Stimulated activated CD8-positive, alpha-beta memory T cell treated with anti-CD3 and anti-CD28 coated beads, Interleukin-7, amount 100 ng/mL, for 1 hour (primary cell): ENCODE measurements at places on chromosomes 6 and 20.

DNA sequence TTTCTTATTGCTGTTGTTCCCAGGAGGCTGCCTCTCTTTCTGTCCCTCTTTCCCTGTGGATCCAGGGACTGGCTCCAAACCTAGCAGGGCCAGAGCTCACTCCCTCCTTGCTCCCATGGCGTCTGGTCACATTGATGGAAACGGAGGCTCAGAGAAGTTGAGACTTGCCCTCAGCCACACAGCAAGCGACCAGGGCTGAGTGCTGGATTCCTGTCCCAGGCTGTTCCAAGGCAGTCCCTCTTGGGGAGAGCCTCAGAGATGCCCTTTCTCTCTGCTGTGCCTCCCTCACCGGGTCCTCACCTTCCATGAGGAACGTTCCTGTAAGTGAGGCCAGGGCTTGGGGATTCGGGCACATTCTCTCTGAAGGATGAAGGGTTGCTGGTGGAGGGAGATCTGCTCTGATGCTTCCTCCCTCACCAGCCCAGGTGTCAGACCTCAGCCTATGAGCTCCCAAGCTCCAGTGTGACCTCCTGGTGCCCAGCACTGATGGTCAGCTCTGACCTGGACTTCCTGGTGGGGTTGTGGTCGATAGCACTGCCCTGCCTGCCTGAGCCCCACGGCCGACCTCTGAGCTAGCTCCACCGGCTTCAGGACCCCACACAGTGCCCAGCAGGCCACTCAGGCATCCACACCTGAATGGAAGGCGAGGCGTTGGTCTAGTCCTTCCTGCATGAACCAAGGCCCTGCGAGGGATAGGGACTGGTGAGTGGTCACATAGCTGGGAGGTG lies 26.8 kb downstream of the SUN5 start:
- no peak for DNase-seq

- no peak for DNase-seq
These were observed 11.5 kb upstream of the MUC22 start for GRCh38 chr6:30998785-30999184.

- no peak for DNase-seq
These were observed 55.6 kb downstream of the FAM120B start for GRCh38 chr6:170362121-170362520.

DNA sequence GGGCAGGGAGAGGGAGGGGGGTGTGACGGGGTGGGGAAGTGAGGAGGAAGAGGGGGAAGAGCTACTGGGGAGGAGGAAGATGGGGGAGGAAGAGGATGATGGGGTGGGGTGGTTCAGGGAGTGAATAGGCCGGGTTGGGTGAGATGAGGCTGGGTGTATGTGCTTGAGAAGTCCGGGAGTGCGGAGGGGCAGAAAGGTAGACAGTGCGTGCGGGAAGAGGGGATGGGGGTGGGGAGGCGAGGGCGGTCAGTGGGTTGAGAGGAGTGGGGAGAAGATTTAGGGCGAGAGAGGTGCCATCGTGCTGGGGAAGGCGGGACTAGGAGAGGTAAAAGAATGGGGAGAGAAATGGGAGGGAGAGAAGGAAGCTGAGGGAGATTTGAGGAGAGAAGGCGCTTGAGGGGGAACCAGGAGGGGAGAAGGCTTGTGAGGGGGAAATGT lies 30.9 kb upstream of the NOTCH4 start:
- DNase-seq, result no peak

- no peak for DNase-seq
These were observed 129.7 kb downstream of the FAXC start for GRCh38 chr6:99219788-99220187.

- DNase-seq, result no peak
These were observed 42.1 kb downstream of the GMDS start for GRCh38 chr6:2203264-2203663.

DNA sequence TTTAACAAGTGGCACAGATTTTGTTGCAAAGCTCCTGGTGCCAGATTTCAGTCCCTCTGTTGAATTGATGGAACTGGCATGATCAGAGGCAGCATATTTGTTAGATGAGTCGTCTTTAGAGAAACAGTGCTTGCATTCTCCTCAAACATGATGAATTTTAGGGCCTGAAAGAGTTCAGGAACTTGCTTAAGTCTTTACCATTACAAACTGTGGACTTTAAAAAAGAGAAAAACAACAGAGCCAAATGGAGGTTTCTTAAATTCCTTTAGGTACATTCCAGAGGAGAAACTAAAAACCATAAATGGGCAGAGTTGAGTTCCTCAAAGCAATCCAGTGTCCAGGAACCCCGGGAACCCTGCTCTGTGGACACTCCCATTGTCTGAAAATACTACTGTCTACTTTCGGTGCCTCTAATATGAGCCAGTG lies 2.5 kb downstream of the GTF2H5 start:
- no peak for DNase-seq

GRCh38 chr20:51450984-51451383 lies 91.5 kb downstream of the NFATC2 start:
- no peak for DNase-seq

- DNase-seq, result no peak
These were observed 47.4 kb upstream of the FAM83C start for GRCh38 chr20:35339636-35340035.

DNA sequence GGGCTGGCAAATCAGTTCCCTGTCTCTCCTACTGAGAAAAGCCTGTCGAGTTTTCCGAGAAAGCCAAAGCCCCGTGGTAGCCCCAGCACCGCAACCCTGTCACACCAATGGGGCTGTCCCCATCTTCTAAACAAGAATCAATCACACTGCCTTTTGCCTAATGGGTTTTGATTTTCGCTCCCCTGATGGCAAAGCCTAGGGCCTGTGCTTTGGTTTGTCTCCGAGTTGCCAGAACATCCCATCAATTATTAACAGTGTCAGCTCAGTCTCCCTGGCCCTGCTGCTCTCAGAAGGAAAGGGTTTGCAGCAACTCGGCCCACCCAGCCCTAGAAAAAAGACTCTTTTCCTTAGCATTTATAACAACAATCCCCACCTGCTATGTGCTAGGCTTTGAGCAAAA lies 4.2 kb downstream of the KCNB1 start:
- DNase-seq, result no peak

GRCh38 chr20:61844621-61845020 lies 221.1 kb downstream of the TAF4 start:
- no peak for DNase-seq

GRCh38 chr20:24361541-24361940 lies 107.9 kb upstream of the SYNDIG1 start:
- DNase-seq, result no peak

- no peak for DNase-seq
These were observed 31.4 kb downstream of the DCBLD1 start for GRCh38 chr6:117513778-117514365.

GRCh38 chr6:79246891-79247290 lies 12.4 kb upstream of the HMGN3 start:
- no peak for DNase-seq

- DNase-seq, result no peak
These were observed 37.7 kb upstream of the ZNFX1 start for GRCh38 chr20:49315580-49315979.

DNA sequence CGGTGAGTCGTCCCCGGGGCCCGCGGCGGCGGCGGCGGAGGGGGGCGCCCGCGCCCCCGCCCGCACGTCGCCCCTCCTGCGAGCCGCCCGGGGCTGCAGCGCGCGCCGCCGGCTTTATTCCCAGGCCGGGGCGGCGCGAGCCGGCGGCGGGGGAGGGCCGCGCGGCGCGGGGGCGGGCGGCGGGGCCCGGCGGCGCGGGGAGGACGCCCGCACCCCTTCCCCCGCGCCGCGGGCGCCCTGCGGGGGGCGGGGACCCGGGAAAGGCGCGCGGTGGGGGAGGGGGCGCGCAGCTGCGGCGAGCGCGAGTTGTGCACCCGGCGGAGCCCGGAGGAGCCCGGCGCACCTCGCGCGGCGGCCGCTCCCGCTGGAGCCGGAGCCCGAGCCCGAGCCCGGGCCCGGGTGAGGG lies 646 bp downstream of the HMGA1 start:
- DNase-seq, result no peak

GRCh38 chr6:168649209-168649608 lies 208.2 kb downstream of the SMOC2 start:
- no peak for DNase-seq

DNA sequence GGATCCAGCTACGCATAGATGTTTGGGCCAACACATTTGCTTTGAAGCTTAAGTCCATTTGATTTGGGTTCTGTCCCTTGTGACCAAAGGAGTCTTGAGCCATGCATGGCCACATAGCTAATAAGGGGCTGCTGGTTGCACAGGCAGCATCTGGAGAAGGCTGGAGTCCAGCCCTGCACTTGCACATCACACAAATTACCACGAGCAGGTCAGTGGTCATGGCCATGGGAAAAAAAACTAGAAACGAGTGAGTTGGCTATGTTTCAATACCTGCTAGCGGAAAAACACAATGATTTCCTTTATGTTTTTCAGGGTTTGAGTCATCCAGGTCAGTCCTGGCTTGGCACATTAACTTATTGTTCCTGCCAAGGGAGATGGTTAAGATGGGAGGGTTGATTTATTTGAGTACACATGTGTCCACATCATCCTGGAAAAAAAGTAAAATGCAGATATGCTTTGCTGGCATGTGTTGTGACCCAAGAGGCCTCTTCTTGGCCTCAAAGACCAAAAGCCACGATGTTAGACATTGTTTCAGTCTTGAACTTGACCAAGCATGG lies 5.6 kb upstream of the STX16 start:
- no peak for DNase-seq

DNA sequence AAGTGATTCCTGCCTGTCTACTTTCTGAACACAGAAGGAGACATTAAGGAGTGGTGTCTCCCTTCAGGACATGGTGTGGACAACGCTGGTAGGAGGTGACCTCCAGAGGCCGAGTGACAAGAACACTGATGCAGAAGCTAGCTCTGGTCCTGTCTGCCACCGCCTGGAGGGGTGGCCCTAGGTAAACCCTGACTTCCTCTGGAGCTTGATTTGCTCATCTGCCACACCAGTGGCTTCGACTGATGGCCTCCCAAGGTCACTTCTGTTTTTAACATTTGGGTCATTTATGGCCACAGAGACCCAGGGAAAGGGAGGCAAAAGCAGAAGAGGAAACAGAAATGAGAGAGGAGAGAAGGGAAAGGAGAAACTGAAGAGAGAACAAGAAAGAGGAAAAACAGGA lies 49.4 kb upstream of the SLC22A23 start:
- DNase-seq, result no peak

DNA sequence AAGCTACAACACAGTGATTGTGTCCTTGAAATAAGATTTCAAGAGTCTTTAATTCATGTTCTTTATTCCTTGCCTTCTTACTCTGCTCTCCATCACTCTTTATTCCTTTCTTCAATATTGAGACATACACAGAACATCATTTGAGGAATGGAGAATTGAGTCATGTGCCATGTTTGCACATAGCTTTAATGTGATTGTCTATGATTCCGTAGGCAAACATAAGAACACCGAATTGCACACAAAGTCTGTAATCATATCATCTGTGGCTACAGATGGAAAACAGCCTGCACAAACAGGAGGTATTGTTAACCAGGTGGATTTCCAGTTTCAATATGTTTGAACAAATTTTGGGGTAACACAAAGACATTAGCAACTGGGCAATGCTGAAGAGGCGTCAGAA lies 571.6 kb upstream of the GJE1 start:
- DNase-seq, result no peak

- no peak for DNase-seq
These were observed 59.1 kb upstream of the C20orf144 start for GRCh38 chr20:33602826-33603590.

DNA sequence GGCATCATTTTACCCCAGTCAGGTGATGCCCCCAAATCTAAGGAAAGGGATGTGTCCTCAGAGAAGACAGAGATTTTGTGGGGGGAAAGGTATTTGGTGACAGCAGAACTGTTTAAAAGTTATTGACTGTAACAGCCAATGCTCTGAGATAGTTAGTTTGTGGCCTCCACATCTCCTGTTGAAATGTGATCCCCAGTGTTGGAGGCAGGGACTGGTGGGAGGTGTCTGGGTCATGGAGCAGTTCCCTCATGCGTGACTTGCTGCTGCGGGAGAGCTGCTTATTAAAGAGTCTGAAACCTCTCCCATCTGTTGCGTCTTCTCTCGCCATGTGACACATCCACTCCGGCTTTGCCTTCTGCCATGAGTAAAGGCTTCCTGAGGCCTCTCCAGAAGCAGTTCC lies 282.8 kb upstream of the FOXQ1 start:
- DNase-seq, result no peak

GRCh38 chr6:148599967-148600426 lies 146.8 kb upstream of the UST start:
- no peak for DNase-seq

DNA sequence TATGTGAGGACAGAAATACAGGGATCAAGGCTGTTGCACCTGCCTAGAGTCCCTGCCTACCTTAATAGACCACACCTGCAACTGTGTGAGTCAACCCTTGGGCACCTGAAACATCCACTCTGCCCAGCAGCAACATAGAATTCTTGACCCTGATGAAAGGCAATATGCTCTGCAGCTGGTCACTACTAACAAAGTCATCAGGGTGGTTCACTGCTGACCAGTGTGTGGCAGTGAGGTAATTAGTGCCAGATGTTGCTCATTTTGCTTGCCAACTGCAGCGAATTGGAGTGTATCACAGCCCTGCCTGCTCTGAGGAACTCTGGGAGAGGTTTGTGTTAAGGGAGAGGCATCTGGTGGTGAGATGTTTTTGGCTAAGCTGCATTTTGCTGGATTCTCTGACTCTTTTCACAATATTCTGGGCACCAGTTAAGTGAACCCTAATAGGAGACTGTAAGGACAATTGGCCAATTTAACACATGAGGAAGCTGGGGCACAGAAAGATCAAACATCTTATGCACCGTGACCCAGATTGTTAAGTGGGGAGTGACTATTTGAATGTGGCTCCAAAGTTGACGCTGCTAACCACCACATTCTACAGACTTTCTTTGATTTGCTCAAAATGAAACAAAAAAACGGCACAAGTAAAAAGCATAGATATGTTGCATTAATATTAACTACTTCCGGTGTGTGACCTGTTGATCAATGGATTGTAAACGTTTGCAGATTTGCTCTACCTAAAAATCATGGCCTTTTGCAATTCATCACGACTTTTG lies 61.9 kb upstream of the OPRM1 start:
- DNase-seq, result no peak

DNA sequence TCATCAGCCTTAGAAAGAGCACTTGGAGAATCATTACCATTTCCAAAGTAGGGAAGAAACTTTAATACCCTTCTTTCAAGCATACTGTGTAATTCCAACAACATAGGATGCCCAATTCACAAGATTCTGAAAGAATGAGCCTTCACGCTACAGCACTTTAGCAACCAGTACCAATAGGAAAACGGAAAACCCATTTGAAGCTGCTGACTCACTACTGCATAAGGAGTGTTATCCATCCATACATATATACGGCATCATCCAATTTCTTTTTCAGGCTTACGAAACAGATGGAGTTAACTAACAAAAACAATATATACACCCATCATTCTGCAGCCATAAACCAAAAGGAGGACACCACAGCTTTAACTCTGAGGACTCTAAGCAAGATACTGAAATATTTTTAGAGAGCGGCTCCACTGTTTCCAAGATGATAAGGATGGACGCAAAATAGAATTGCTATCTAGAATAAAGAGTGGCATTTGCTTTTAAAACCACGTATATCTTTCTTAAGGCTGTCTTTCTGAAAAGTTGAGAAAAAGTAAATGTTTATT lies 24.9 kb downstream of the FYN start:
- no peak for DNase-seq

GRCh38 chr6:209432-210103 lies 82.7 kb upstream of the DUSP22 start:
- no peak for DNase-seq
